ENCODE measurements at places on chromosomes 4 and X.

GRCh38 chr4:76955182-76955581 is 5.6 kb downstream of the SEPTIN11 start:
- no peak for DNase-seq

GRCh38 chr4:154366956-154367355 is 124.6 kb downstream of the DCHS2 start:
- DNase-seq, result no peak

DNA sequence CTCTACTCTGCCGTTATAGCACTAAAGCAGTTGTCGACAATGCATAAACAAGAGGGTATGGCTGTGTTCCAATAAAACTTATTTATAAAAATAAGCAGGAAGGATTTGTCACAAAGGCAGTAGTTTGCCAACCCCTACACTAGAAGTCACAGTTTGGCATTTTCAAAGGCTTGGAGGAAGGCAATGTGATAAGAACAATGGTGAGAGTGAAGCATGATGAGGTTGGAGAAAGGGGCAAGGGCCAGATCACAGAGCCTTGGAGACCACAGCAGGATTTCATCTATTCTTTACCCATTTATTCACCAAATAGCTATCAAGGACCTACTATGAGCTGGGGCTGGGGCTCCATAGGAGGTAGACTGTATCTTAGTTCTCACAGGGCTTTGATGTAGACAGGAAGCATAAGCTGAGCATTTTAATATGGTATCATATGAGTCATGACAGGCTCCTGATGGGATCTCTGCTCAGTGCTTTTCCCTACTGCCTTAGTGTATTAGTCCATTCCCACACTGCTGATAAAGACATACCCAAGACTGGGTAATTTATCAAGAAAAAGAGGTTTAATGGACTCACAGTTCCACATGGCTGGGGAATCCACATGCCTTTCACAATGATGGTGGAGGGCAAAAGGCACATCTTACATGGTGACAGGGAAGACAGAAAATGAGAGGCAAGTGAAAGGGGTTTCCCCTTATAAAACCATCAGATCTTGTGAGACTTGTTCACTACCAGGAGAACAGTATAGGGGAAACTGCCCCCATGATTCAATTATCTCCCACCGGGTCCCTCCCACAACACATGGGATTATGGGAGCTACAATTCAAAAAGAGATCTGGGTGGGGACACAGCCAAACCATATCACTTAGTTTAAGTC is 58.9 kb downstream of the PPM1K start:
- DNase-seq, result no peak

DNA sequence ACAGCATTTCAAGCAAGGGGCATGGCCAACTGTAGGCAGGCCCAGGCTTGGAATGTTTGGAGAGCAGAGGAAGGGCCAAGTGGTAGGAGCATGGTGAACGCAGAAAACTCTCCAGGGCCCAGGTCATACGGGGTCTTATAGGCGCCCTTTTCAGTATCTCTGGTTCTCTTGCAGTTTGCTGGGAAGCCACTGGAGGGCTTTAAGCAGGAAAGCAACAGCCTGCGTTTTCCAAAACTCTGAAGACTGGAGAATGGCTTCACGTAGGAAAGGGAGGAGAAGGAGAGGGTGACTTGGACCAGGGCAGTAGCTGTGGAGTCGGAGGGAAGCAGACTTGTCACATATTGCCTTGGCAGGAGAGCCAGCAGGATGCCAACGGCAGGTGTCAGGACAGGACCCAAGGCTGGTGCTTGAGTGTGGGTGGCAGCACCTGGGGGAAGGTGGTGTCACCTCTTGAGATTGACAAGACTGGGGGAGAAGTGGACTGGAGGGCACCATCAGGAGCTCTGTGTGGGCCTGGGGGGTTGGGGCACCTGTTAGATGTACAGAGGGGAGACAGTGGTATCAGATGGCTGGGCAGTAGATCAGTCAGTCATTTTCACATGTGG is 21.9 kb downstream of the TKTL1 start:
- DNase-seq, result no peak

- no peak for DNase-seq
These were observed 500.5 kb upstream of the FTHL17 start for GRCh38 chrX:31572360-31572759.

GRCh38 chr4:93116624-93117023 is 711.9 kb upstream of the ATOH1 start:
- no peak for DNase-seq

Measured in stimulated activated CD8-positive, alpha-beta memory T cell treated with anti-CD3 and anti-CD28 coated beads, Interleukin-15, amount 100 ng/mL, for 4 hours (primary cell).